ENCODE measurements at places on chromosomes 2 and 18. TPM values are rescaled to one million over a fixed set of nuclear protein-coding genes. Genes with fewer than 3 reads are reported as not detected.

The RGPD8 gene
- total RNA-seq: 16.8 TPM

The TMEM247 gene
- total RNA-seq: not detected

The LAMA3 gene
- 14.8 TPM for total RNA-seq

The PRSS56 gene
- 0.27 TPM for total RNA-seq

The SERPINB3 gene
- not detected for total RNA-seq

The ELAC1 gene
- total RNA-seq: 10.4 TPM

The CABYR gene
- total RNA-seq: not detected

The VWA3B gene
- total RNA-seq: 0.56 TPM

The TXNDC2 gene
- 0.84 TPM for total RNA-seq

GRCh38 chr2:88919087-88919738, 227.7 kb downstream of the RPIA start:
- no peak for DNase-seq

GRCh38 chr2:28276076-28276618, 116.5 kb upstream of the FOSL2 start:
- no peak for DNase-seq

DNA sequence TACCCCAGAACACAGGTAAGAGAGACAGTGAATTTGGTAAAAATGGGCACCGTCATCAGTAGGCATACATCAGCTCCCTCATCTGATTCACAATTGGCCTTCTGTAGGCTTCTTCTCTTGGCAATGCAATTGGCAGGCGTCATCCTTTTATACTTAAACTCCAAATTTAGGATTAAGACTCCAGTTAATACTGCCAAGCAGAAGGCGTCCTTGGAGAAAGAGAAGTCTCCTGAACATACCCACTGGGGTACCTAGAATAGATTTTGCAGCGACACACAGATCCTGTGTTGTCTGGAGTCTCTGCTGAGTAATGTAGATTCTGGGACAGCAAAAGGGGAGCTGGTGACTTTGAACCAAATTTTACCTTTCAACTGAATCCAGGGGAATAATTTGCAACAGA, 592 bp upstream of the METAP1D start:
- DNase-seq: no peak

- DNase-seq: no peak
Observed at GRCh38 chr2:61536180-61536571, 2.0 kb downstream of the XPO1 start.

DNA sequence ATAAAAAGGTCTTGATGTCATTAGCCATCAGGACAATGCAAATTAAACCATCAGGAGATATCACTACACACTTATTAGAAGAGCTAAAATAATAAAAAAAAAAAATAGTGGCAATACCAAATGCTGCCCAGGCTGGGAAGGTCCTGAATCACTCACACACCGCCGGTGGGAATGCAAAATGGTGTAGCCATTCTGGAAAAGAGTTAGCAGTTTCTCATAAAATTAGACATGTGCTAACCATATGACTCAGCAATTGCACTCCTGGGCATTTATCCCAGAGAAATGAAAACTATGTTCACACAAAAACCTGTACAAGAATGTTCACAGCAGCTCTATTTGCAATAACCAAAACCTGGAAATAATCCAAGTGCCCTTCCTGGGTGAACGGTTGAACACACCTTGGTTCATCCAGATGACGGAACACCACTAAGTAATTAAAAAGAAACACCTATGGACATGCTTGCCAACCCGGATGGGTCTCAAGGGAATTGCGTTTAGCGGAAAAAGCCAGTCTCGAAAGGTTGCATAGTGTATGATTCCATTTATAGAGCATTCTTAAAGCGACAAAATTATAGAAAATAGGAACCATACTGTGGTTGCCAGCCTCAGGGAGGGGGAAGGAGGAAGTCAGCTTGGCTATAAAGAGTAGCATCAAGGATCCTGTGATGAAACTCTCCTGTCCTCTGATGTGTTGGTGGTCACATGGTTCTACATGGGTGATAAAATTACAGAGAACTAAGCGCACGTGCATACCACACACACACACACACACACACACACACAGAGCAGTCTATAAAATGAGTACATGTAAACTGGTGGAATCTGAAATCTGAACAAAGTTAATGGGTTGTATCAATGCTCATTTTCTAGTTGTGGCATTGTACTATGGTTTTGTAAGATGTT, 4.6 kb downstream of the MBP start:
- peak; percentile 30 for DNase-seq

GRCh38 chr2:69483696-69484095, 46.5 kb upstream of the NFU1 start:
- DNase-seq: no peak

DNA sequence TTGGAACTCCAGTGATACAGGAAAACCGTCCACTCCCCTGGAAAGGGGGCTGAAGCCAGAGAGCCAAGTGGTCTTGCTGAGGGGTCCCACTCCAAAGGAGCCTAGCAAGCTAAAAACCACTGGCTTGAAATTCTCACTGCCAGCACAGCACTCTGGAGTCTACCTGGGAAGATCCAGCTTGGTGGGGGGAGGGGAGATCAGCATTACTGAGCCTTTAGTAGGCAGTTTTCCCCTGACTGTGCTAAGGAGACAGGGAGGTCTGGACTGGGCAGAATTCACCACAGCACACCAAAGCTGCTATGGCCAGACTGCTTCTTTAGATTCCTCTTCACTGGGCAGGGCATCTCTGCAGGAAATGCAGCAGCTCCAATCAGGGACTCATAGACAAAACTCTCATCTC, 510.7 kb upstream of the LRRTM1 start:
- DNase-seq: no peak

DNA sequence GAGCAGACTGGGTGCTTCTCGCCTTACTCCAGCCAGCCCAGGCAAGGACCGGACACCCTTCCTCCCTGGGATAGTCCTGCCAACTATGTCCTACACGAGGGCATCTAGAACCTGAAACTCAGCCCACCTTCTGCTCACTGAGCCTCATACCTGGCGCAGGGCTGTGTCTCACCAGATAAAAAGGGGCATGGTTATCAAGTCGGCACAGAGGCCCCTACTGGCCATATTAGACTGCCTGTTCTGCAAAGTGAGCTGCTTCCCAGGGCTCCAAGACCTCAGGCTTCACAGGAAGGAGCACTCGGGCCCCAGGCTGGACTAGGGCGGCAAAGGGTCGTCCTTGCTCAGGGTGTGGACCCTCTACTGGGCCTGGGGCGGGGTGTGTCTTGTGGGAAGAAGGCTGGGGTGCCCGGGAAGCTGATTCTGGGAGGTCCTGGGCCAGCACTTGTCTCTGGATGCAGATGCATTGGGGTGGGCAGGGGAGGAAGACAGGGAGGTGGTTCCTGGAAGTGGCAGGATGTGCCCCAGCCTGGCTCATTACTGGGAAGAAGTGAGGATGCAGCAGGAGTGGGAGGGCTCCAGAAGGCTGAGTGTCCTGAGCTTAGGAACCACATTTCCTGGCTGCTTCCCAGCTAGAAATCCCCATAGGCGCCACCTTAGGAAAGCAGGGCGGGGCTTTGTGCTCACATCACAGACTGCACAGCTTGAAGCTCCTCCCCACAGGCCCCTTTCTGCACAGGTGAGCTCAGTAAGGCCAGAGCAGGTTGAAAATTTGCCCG, 19.6 kb downstream of the EHD3 start:
- no peak for DNase-seq

- DNase-seq: no peak
Observed at GRCh38 chr2:199743415-199744120, 107.4 kb downstream of the FTCDNL1 start.

GRCh38 chr2:177525351-177525924, 132.9 kb downstream of the AGPS start:
- no peak for DNase-seq

DNA sequence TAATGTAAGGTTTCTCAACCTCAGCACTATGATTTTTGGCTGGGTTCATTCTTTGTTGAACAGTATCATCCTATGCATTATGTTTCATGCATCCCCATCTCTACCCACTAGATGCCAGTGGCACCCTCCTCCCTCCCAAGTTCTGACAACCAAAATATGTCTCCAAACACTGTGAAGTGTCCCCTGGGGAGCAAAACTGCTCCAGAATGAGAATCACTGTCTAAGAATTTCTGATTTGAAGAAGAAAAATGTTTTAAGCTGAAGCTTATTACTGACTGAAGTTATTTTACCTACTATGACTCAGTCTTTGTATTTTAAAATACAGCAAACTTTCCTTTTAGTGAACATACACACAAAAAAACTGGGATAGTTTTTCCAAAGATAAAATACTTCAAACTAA, 3.4 kb downstream of the THADA start:
- DNase-seq: no peak

DNA sequence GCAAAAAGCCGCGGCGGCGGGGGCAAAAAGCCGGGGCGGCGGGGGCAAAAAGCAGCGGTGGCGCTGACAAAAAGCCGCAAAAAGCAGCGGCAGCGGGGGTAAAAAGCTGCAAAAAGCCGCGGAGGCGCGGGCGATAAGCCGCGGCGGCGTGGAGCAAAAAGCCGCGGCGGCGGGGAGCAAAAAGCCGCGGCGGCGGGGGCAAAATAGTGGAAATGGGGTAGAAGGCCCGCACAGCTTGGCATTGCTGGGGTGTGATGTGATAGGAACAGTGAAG, 450.1 kb downstream of the ANKRD30B start:
- no peak for DNase-seq

DNA sequence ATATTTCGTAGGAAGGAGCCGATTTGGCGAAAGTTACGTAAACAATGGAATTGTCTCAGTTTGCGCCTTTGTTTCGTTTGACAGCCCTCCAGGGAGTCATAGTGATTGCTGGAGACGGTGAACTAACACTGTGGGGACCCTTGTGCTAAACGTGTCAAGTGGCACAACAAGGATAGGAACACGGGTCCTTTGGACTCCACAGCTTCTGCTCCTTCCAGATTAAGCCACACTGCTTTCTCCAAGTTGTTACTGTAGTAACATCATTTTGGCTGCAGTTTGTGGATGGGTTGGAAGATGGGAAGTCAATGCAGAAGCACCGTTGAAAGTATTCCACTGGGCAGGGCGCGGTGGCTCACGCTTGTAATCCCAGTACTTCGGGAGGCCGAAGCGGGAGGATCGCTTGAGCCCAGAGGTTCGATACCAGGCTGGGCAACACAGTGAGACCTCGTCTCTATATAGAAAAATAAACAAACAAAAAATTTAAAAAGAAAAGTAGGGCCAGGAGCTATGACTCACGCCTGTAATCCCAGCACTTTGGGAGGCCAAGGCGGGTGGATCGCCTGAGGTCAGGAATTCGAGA, 636 bp upstream of the IMMT start:
- peak; percentile 50 for DNase-seq

DNA sequence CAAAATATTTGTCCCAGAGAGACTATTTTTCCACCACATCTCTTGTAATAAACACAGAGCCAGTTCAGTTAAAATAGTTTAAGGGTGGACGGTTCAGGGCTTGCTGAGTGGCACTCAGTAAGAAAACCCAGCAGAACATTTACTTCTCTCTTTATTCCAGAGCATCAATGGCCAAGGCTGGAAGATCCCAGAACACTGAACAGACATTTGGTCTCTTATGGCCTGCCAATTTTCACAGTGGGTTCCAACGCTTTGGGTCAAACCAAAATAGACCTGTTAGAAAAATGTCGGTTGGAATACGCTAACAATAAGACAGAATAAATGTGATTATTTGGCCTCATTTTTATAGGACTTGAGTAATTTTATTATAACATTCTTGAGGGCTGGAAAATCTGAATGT, 580.3 kb upstream of the TMEFF2 start:
- no peak for DNase-seq

GRCh38 chr2:51103205-51103604, 71.3 kb upstream of the NRXN1 start:
- DNase-seq: no peak

- no peak for DNase-seq
Observed at GRCh38 chr2:35251156-35251555, 1104.4 kb upstream of the CRIM1 start.

GRCh38 chr18:37514953-37515352, 50.6 kb downstream of the CELF4 start:
- no peak for DNase-seq

- no peak for DNase-seq
Observed at GRCh38 chr2:32262105-32262504, 2.6 kb downstream of the NLRC4 start.

DNA sequence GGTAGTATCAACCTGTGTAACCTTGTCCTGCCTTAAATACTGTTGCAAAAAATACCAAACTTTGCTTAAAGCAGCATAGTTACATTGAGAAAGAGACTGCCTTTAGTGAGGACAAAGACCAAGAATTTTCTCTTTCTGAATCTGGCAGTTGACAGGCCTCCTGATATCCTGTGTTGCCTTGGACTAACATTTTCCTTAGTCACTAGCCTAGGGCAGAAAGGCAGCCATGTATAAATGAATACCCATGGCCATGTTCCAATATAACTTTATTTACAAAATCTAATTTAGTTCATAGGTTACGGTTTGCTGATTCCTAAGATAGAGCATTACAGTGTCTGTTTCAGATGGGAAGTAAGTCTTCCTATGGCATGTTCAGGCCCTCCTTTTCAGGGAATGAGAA, 895.4 kb downstream of the CNTNAP5 start:
- DNase-seq: no peak

DNA sequence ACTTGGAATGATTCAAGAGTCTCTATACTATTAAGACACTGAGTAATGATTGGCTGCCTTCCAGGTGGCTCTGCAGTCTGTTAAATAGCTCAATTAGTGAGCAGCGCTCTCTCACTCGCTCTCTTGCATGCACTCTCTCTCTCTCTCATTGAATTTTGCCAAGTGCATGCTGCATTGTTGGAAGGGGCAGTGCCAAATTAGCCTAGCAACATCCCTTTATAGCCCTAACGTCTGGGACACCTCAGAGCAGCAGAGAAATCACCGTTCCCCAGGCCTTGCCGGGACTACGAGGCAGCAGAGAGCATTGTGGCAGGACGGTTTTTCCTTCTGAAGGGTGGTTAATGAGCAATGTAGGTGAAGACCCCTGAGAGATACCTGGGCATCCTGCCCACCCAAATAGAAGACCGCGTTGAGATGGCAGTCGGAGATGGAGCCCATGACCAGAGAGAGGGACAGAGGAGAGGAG, 447.6 kb upstream of the POU3F3 start:
- DNase-seq: no peak

GRCh38 chr18:59911600-59911999, 11.8 kb downstream of the PMAIP1 start:
- DNase-seq: no peak

- DNase-seq: no peak
Observed at GRCh38 chr2:88059979-88060906, 4.7 kb upstream of the KRCC1 start.

DNA sequence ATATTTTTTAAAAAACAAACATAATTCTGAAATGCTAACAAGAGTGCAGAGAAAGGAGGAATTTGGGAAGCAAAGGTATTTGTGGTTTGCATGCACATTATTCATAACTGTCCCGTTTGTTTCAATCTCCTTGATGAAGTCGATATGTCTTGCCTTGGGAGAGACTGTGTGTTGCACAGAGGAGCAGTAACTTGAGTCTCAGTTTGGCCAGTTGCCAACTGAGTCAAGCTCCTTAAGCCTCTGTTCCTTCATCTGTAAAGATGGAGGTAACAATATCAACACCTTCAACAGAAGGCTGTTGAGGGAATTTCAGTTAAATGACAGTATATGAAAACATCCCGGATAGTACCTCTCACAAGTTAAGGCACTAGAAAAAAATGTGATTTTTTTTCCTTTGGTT, 226.2 kb downstream of the ASXL3 start:
- no peak for DNase-seq

GRCh38 chr2:207867905-207868304, 98.2 kb upstream of the FZD5 start:
- no peak for DNase-seq

Data from ovary (tissue), 10 donors.